Activated CD8-positive, alpha-beta memory T cell treated with anti-CD3 and anti-CD28 coated beads for 4 hours (primary cell): ENCODE measurements at places on chromosomes 7 and 10.

GRCh38 chr10:63391812-63392211 is 74.0 kb downstream of the JMJD1C start:
- DNase-seq: no peak

- no peak for DNase-seq
These were observed 52.6 kb downstream of the OGDH start for GRCh38 chr7:44658979-44659378.

- DNase-seq: no peak
These were observed 518.9 kb upstream of the CELF2 start for GRCh38 chr10:10498781-10499180.

- DNase-seq: no peak
These were observed 14.8 kb upstream of the CNPY1 start for GRCh38 chr7:155560982-155561686.

- no peak for DNase-seq
These were observed 1212.4 kb downstream of the SORCS1 start for GRCh38 chr10:105952153-105952552.
